ENCODE measurements at places on chromosomes 12 and 14. TPM values are rescaled to one million over a fixed set of nuclear protein-coding genes. Genes with fewer than 3 reads are reported as not detected.

DNA sequence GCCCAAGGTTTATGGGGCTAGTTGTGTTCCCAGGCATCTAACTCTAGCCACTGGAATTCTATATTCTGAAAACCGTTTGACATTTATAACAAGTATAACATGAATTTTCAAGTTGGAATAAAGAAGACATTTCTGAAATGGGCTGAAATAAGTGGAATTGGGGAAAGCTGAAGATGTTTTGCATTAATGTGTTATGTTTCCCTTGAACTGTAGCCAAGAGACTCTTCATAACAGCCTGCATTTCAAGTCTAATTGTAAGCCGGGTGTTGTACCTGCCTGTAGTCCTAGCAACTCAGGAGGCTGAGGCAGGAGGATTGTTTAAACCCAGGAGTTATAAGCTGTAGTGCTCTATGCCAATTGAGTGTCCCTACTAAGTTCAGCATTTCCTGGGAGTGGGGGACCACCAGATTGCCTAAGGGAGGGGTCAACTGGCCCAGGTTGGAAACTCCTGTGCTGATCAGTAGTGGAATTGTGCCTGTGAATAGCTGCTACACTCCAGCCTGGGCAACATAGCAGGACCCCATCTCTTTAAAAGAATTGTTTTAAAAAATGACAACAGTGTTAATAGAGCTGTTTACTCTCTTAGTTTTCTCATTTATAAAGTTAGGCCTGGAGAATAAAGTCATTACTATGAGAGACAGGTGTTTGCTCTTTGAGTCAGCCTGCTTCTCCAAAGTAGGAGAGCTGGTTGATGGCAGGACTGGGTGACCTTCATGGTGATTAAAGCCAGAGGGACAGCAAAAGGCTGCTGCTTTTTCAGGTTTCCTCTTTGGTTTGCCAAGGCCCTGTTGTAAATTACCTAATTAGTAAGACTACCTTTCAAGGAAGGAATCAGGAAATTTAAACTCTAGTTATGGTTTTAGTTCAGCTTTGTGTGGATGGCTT is 483.6 kb upstream of the RGS6 start:
- no peak for DNase-seq

Gene CABP1
- 0.32 TPM for total RNA-seq

Gene TSHR
- not detected for total RNA-seq

- DNase-seq = no peak
Observed at GRCh38 chr12:112537710-112538396, 119.1 kb downstream of the PTPN11 start.

DNA sequence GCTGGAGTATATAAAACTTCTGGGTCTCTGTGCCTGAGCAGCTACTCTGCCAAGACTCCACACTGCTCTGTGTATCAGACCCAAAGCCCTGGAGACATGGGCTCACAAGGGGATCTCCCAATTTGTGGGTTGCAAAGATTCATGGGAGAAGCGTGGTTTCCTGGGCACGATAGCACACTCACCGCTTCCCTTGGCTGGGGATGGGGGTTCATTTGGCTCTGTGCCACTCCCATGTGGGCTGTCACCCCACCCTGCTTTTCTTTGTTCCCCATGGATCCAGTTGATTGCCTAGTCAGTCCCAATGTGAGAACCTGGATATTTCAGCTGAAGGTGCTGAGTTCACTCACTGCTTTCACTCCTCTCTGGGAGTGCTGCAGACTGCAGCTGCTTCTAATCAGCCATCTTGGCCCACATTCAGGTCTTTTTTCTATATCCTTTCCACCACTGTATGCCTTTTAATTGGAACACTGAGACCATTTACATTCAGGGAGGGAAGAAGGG is 40.0 kb upstream of the PCNX4 start:
- no peak for DNase-seq

GRCh38 chr14:94561656-94562010 is 391 bp downstream of the SERPINA4 start:
- no peak for DNase-seq

DNA sequence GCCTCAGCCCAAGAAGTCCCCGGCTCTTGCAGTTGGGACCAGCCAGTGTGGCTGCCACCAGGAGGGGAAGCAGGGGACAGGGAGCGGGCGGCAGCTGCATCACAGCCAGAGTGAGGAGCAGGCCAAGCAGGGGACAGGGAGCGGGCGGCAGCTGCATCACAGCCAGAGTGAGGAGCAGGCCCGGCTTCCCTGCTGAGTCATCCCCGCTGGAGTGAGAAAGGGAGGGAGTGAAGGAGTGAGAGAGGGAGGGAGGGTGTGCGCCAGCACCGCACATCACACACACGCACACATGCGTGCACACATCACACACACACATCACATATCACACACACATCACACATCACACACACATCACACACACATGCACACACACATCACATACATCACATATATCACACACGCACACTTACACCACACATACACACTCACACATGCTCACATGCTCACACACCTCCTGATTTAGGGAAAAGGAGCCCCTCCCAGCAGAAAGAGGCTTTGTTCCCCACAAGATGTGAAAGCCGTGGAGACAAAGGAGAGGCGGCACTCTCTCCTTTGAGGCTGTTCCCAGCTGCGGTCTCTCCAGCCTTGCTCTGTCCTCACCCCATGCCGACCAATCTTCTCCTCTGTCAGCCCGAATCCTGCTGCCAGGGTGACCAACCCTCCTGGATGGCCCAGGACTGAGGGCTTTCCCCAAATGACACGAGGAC is 16.7 kb upstream of the ZDHHC22 start:
- DNase-seq = peak; percentile 20

GRCh38 chr14:104541905-104542465 is 37.6 kb upstream of the C14orf180 start:
- DNase-seq = no peak

DNA sequence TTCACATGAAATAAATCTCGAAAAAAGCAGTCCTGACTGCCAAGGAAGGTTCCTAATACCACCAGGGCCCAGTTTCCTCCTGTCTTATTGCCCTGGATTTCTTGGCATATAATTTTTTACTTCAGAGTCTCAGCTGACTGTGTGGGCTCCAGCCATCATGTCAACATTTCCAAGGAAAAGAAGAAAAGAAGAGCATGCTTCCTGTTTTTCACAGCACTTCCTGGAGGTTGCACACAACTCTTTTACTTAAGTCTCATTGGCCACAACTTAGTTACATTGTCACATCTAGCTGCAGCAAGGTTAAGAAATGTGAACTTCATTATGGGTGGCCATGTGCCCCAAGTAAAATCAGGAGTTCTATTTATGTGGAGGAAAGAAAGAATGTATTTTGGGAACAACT is 24.3 kb downstream of the DACT1 start:
- no peak for DNase-seq

GRCh38 chr14:100846309-100846859 is 20.5 kb downstream of the MEG3 start:
- no peak for DNase-seq

- no peak for DNase-seq
Observed at GRCh38 chr12:34401659-34402227, 379.4 kb downstream of the ALG10 start.

Gene FERMT2
- 113 TPM for total RNA-seq

- no peak for DNase-seq
Observed at GRCh38 chr12:115882936-115883335, 394.6 kb downstream of the MED13L start.

- DNase-seq = no peak
Observed at GRCh38 chr14:93430315-93431035, at the start of gene UNC79. TSS of gene UNC79 (plus strand) at chr14:93430939. CDS start at chr14:93431030, 91 bp downstream.

- DNase-seq = no peak
Observed at GRCh38 chr12:39440101-39440500, 2.8 kb downstream of the KIF21A start.

DNA sequence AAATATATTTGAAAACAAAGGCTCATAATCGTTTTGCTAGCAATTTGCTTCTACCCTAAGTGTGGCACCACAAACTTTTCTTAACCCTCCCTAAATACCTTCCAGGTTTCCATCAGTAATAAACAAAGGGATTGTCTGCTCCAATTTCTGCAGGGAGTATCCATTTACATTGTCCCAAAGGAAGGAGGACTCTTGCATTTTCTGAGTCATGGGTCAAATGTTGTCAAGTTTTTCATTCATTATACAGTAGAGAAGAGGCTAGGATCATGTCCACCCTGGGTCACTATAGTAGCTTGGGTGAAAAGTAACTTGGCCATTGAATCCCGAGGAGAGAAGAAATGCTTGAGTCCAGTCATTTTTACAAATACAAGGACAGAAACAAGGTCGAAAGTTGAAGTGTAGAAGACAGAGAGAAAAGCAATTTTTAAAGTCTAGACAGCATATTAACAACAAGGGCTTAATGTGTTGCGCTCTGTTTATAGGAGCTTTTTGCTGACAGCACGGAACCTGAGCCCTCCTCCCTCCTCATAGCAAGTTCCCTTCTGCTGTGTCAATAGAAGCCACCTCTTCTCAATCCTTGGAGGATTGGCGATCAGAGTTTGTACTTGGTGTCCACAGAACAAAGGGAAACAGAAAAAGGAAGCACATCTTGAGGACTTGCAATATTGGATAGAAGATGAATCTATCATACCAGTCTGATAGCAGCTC is 53.1 kb downstream of the TMEM30B start:
- DNase-seq = no peak

DNA sequence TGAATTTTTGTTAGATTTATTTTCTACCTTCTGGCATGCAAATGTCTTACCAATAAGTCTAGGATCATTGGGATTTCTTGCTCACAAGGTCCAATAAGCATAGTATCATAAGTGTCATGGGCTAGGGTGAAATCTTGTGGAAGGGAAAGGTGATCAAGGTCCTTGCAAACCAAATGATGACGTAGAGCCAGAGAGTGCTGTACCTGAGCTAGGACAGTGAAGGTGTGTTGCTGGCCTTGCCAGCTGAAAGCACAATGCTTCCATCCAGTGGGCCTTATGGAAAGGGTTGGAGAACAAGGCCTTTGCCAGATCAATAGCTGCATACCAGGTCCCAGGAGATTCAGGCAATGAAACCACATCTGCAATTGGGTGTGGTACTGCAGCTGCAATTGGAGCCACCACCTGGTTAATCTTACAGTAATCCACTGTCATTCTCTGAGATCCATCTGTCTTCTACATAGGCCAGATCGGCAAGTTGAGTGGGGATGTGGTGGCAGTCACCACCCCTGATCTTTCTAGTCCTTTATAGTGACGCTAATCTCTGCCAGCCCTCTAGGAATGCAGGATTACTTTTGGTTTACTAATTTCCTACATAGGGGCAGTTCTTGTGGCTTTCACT is 208.9 kb upstream of the MYL2 start:
- DNase-seq = no peak

Data from endothelial cell of umbilical vein (primary cell).